ENCODE measurements at places on chromosomes 5 and 9. TPM values are rescaled to one million over a fixed set of nuclear protein-coding genes. Genes with fewer than 3 reads are reported as not detected.

GRCh38 chr5:41707853-41708603 lies 162.2 kb downstream of the OXCT1 start:
- DNase-seq, result no peak
- H3K36me3 ChIP-seq, result no peaks in the 10 kb centered on the region
- H3K27ac ChIP-seq, result no peak overlapping the region
- H3K27me3 ChIP-seq, result peaks cover 9% of the 10 kb centered on the region

- no peak overlapping the region for H3K27ac ChIP-seq
- no peak overlapping the region for H3K4me3 ChIP-seq
- DNase-seq, result no peak
- H3K36me3 ChIP-seq, result no peaks in the 10 kb centered on the region
- H3K27me3 ChIP-seq, result no peaks in the 10 kb centered on the region
Observed at GRCh38 chr9:103707181-103707580, 386.9 kb upstream of the SMC2 start.

- H3K4me3 ChIP-seq, result no peak overlapping the region
- no peaks in the 10 kb centered on the region for H3K4me1 ChIP-seq
- DNase-seq, result no peak
- no peak overlapping the region for H3K27ac ChIP-seq
- H3K27me3 ChIP-seq, result no peaks in the 10 kb centered on the region
- H3K36me3 ChIP-seq, result peaks cover 3% of the 10 kb centered on the region
Observed at GRCh38 chr9:21523021-21524014, 41.2 kb upstream of the IFNE start.

DNA sequence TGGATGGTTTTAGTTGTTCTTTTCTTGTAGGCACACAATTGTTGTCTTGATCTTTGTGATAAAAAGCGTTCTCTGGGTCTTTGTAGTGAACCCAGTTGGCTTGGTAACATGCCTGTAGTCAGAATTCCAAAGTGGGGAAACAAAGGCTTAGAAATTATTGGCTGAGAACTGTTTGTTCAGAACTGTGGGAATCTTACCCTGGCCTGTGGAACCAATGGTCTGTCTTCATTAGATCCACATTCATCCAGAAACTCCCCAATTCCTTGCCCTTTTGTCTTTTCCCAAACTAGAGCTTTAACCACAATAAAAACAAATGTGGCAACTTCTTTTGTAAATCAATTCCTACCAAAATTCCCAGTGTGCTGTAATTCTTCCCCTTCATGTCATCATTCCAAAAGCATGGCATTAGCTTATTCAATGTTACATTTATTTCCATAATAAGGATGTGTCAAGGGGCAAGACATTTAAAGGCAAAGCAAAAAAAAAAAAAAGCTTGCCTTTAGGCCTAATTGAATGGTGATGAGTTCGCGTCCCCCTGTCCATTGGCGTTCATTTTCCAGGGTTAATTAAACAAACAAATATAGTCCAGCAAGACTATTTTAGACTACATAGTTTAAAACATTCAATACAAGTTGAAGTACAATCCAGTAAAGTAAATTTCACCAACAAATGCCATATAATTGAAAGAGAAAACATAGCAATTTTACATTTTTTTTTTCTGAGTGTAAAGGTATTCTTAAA lies 249.8 kb upstream of the ZNF608 start:
- no peak for DNase-seq
- no peak overlapping the region for H3K4me3 ChIP-seq
- H3K36me3 ChIP-seq, result no peaks in the 10 kb centered on the region
- H3K4me1 ChIP-seq, result no peaks in the 10 kb centered on the region
- no peak overlapping the region for H3K27ac ChIP-seq

DNA sequence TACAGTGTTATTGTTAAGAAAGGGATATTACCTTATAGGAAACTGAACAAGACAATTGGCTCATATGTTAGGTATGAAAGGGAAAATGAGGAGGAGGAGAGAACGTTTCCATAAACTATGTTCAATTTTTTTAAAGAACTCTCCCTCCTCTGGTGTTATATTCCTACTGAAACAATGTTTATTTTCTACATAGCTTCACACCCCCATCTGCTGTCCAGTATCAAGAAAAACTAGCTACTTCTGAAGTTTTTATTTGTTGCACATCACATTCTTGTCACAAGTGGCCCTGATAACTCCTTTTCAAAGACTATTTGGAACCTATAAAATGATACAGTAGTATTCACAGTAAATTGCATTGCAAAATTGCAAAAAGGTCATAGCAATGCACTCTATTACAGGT lies 223.4 kb upstream of the FAM174A start:
- no peak overlapping the region for H3K27ac ChIP-seq
- DNase-seq, result no peak
- no peaks in the 10 kb centered on the region for H3K4me1 ChIP-seq
- H3K4me3 ChIP-seq, result no peak overlapping the region

DNA sequence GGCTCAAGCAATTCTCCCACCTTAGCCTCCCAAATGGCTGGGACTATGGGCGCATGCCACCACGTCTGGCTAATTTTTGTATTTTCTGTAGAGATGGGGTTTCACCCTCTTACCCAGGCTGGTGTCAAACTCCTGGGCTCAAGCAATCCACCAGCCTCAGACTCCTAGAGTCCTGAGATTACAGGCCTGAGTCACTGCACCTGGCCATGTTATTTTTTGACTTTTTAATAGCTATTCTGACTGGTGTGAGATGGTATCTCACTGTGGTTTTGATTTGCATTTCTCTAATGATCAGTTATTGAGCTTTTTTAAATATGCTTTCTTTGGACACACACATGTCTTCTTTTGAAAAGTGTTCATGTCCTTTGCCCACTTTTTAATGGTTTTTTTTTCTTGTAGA lies 38.2 kb downstream of the FBXW2 start:
- DNase-seq, result no peak
- H3K27ac ChIP-seq, result no peak overlapping the region
- H3K4me3 ChIP-seq, result no peak overlapping the region
- H3K36me3 ChIP-seq, result peaks cover 17% of the 10 kb centered on the region
- H3K4me1 ChIP-seq, result peaks cover 15% of the 10 kb centered on the region

GRCh38 chr5:107985144-107985543 lies 314.4 kb upstream of the EFNA5 start:
- peaks cover 34% of the 10 kb centered on the region for H3K4me1 ChIP-seq
- no peaks in the 10 kb centered on the region for H3K27me3 ChIP-seq
- H3K4me3 ChIP-seq, result no peak overlapping the region
- DNase-seq, result no peak

- no peaks in the 10 kb centered on the region for H3K36me3 ChIP-seq
- H3K4me1 ChIP-seq, result no peaks in the 10 kb centered on the region
- DNase-seq, result no peak
Observed at GRCh38 chr5:143541943-143542797, 138.7 kb upstream of the NR3C1 start.

- DNase-seq, result no peak
- H3K4me3 ChIP-seq, result no peak overlapping the region
- no peaks in the 10 kb centered on the region for H3K4me1 ChIP-seq
- H3K27ac ChIP-seq, result no peak overlapping the region
- no peaks in the 10 kb centered on the region for H3K36me3 ChIP-seq
Observed at GRCh38 chr5:63768221-63768620, 194.0 kb downstream of the HTR1A start.

GRCh38 chr9:84393266-84393950 lies 52.9 kb upstream of the SLC28A3 start:
- H3K4me1 ChIP-seq, result no peaks in the 10 kb centered on the region
- H3K27ac ChIP-seq, result no peak overlapping the region
- no peak overlapping the region for H3K4me3 ChIP-seq

- H3K27me3 ChIP-seq, result no peaks in the 10 kb centered on the region
- DNase-seq, result no peak
- peaks cover 56% of the 10 kb centered on the region for H3K4me1 ChIP-seq
- peaks cover 67% of the 10 kb centered on the region for H3K36me3 ChIP-seq
Observed at GRCh38 chr9:131583836-131584555, 38.7 kb downstream of the PRRT1B start.

GRCh38 chr5:154095904-154096303 lies 57.1 kb downstream of the MFAP3 start:
- no peaks in the 10 kb centered on the region for H3K36me3 ChIP-seq
- no peak overlapping the region for H3K4me3 ChIP-seq
- peaks cover 2% of the 10 kb centered on the region for H3K4me1 ChIP-seq
- no peak for DNase-seq

DNA sequence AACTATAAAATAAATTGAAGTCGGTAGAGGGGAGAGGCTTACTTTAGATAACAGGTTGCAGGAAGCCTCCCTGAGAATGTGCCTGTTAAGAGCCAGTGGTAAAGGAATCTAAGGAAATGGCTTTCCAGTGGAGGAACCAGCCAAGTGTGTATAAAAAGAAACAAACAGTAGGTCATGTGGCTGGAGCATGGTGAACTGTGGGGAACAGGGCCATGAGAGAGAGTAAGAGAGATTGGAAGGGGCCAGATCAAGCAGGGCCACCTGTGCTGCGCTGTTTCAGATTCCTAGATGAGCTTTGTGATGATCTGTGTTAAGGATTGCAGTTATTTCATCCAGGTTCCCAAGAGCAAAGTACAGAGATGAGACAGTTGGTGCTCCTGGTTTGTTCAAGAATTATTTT lies 152.7 kb upstream of the SGCD start:
- no peaks in the 10 kb centered on the region for H3K36me3 ChIP-seq
- no peaks in the 10 kb centered on the region for H3K4me1 ChIP-seq

- no peak overlapping the region for H3K27ac ChIP-seq
- H3K4me1 ChIP-seq, result peaks cover 5% of the 10 kb centered on the region
- no peak overlapping the region for H3K4me3 ChIP-seq
- no peak for DNase-seq
- H3K27me3 ChIP-seq, result peaks cover 7% of the 10 kb centered on the region
Observed at GRCh38 chr9:27387722-27388121, 90.8 kb upstream of the EQTN start.

- H3K27ac ChIP-seq, result no peak overlapping the region
- DNase-seq, result no peak
- H3K4me1 ChIP-seq, result peaks cover 23% of the 10 kb centered on the region
- no peaks in the 10 kb centered on the region for H3K36me3 ChIP-seq
Observed at GRCh38 chr5:82346399-82347165, 68.4 kb upstream of the RPS23 start.

GRCh38 chr5:9786380-9787360 lies 156.5 kb upstream of the TAS2R1 start:
- H3K27me3 ChIP-seq, result no peaks in the 10 kb centered on the region
- no peaks in the 10 kb centered on the region for H3K36me3 ChIP-seq
- no peak overlapping the region for H3K27ac ChIP-seq
- no peak overlapping the region for H3K4me3 ChIP-seq
- no peaks in the 10 kb centered on the region for H3K4me1 ChIP-seq

DNA sequence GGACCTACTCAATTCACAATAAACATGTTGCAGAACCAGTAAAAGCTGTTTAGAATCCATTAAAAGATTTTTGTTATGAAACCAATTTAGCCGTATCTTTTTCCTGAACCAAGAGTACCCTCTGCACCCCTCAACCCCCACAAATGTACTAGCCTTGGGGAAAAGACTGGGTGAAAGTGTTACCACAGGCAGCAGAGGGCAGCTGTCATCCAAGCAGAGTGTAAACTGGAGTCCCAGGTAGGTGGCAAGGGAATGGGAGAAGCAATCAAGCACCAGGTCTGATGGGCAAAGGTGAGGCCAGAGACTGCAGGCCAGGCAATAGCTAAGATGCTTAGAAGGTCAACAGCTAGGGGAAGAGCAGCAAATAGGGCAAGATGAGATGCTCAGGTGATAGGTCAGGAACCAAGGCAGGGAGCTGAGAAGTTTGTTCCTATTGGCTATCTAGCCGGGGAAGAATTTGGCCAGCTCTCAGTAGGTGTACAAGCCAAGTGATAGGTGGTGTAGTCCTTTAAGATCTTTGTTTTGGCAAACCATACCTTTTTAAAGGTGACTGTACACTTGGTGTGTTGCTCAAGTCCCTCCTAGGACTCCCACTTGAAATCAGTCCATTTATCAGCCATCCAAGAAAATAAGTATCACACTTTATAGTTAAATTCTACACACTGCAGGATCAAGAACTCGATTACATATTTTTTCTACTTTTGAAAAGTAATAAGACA lies 77.8 kb upstream of the CCDC112 start:
- peaks cover 1% of the 10 kb centered on the region for H3K27me3 ChIP-seq
- DNase-seq, result no peak
- no peak overlapping the region for H3K4me3 ChIP-seq
- H3K36me3 ChIP-seq, result no peaks in the 10 kb centered on the region
- H3K4me1 ChIP-seq, result peaks cover 8% of the 10 kb centered on the region
- H3K27ac ChIP-seq, result no peak overlapping the region

GRCh38 chr5:95853490-95853889 lies 31.0 kb upstream of the GLRX start:
- no peaks in the 10 kb centered on the region for H3K36me3 ChIP-seq
- H3K27me3 ChIP-seq, result peaks cover 10% of the 10 kb centered on the region
- DNase-seq, result no peak
- peaks cover 8% of the 10 kb centered on the region for H3K4me1 ChIP-seq

DNA sequence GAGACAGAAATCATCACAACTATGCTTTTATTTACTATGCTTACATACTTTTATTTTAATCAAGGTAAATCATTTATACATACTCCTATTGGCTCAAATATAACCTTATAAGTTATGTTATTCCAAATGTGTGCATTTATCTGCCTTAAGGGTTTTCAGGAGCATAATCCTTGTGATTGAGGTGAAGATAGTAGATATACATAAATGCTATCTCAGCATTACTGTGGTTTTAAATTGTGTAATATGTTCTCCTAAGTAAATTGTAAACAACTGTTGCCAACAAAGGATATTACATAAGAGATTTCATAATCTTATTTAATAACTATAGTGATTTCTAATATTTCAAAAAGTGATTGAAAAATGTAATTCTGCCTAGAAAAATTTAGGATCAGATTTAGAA lies 1374.8 kb upstream of the DMAC1 start:
- H3K36me3 ChIP-seq, result no peaks in the 10 kb centered on the region
- no peak for DNase-seq
- no peak overlapping the region for H3K4me3 ChIP-seq
- H3K4me1 ChIP-seq, result no peaks in the 10 kb centered on the region
- H3K27ac ChIP-seq, result no peak overlapping the region

GRCh38 chr9:110257956-110258355 lies 1.6 kb upstream of the TXN start:
- no peak for DNase-seq
- no peak overlapping the region for H3K4me3 ChIP-seq
- H3K27ac ChIP-seq, result no peak overlapping the region

- no peak overlapping the region for H3K27ac ChIP-seq
- no peaks in the 10 kb centered on the region for H3K27me3 ChIP-seq
- no peaks in the 10 kb centered on the region for H3K36me3 ChIP-seq
- H3K4me1 ChIP-seq, result peaks cover 7% of the 10 kb centered on the region
Observed at GRCh38 chr9:137434498-137435380, 6.4 kb downstream of the ENTPD8 start.

GRCh38 chr9:85001925-85002324 lies 332.4 kb downstream of the NTRK2 start:
- no peak overlapping the region for H3K4me3 ChIP-seq
- H3K27me3 ChIP-seq, result no peaks in the 10 kb centered on the region
- H3K4me1 ChIP-seq, result no peaks in the 10 kb centered on the region
- no peak overlapping the region for H3K27ac ChIP-seq

The PCDHGA1 gene
- not detected for total RNA-seq

The SLC34A3 gene
- not detected for total RNA-seq

The PDZD2 gene
- not detected for total RNA-seq

The DNAJC25 gene
- 3.9 TPM for total RNA-seq

The RPP25L gene
- total RNA-seq, result 26.4 TPM

The GLRA1 gene
- total RNA-seq, result not detected

Data from activated CD8-positive, alpha-beta T cell treated with anti-CD3 and anti-CD28 coated beads, Interleukin-2, amount 10 ng/mL, durations not matched to agents 7 days and 5 days (primary cell).